ENCODE measurements at places on chromosomes 7 and 10.

GRCh38 chr7:32204361-32205018 is 134.3 kb upstream of the PDE1C start:
- peaks cover 30% of the 10 kb centered on the region for H3K27me3 ChIP-seq
- no peak overlapping the region for H3K27ac ChIP-seq
- H3K4me3 ChIP-seq = no peak overlapping the region
- DNase-seq = no peak
- H3K4me1 ChIP-seq = no peaks in the 10 kb centered on the region

GRCh38 chr10:73076360-73077183 is 20.1 kb downstream of the P4HA1 start:
- H3K36me3 ChIP-seq = no peaks in the 10 kb centered on the region
- H3K27me3 ChIP-seq = no peaks in the 10 kb centered on the region
- no peak overlapping the region for H3K4me3 ChIP-seq
- peak overlapping the region; percentile 79 for H3K27ac ChIP-seq
- no peak for DNase-seq

GRCh38 chr10:49600781-49601400 is 9.2 kb upstream of the SLC18A3 start:
- H3K4me1 ChIP-seq = no peaks in the 10 kb centered on the region
- no peak overlapping the region for H3K4me3 ChIP-seq
- no peak overlapping the region for H3K27ac ChIP-seq
- peaks cover 27% of the 10 kb centered on the region for H3K27me3 ChIP-seq
- H3K36me3 ChIP-seq = no peaks in the 10 kb centered on the region

DNA sequence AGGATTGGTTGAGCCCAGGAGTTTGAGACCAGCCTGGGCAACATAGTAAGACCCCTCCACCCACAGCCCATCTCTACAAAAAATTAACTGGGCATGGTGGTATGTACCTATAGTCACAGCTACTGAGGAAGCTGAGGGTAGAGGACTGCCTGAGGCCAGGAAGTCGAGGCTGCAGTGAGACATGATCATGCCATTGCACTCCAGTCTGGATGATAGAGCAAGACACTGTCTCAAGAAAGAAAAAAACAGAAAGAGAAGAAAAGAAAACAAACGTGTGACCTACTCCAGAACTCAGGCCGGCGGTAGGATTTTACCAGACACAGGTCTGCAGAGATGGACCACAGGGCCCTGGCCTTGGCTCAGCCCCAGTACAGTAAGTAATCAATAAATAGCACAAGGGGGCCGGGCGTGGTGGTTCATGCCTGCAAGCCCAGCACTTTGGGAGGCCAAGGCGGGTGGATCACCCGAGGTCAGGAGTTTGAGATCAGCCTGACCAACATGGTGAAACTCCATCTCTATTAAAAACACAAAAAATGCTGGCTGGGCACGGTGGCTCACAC is 35.4 kb upstream of the TNRC18 start:
- H3K27ac ChIP-seq = no peak overlapping the region
- DNase-seq = no peak
- H3K4me3 ChIP-seq = no peak overlapping the region
- peaks cover 2% of the 10 kb centered on the region for H3K27me3 ChIP-seq
- H3K36me3 ChIP-seq = peaks cover 3% of the 10 kb centered on the region

DNA sequence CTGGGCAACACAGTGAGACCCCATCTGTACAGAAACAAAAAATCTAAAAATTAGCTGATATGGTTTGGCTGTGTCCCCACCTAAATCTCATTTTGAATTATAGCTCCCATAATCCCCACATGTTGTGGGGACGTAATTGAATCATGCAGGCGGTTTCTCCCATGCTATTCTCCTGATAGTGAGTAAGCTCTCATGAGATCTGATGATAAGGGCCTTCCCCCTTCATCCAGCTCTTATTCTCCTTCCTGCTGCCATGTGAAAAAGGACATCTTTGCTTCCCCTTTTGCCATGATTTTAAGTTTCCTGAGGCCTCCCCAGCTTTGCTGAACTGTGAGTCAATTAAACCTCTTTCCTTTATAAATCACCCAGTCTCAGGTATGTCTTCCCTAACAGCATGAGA is 136.5 kb downstream of the SFMBT2 start:
- peaks cover 33% of the 10 kb centered on the region for H3K4me1 ChIP-seq
- H3K4me3 ChIP-seq = no peak overlapping the region
- DNase-seq = no peak
- no peak overlapping the region for H3K27ac ChIP-seq
- no peaks in the 10 kb centered on the region for H3K27me3 ChIP-seq
- H3K36me3 ChIP-seq = no peaks in the 10 kb centered on the region

GRCh38 chr7:38775506-38776175 is 133.3 kb downstream of the VPS41 start:
- H3K27me3 ChIP-seq = no peaks in the 10 kb centered on the region
- no peak for DNase-seq
- H3K4me1 ChIP-seq = no peaks in the 10 kb centered on the region
- H3K27ac ChIP-seq = no peak overlapping the region

DNA sequence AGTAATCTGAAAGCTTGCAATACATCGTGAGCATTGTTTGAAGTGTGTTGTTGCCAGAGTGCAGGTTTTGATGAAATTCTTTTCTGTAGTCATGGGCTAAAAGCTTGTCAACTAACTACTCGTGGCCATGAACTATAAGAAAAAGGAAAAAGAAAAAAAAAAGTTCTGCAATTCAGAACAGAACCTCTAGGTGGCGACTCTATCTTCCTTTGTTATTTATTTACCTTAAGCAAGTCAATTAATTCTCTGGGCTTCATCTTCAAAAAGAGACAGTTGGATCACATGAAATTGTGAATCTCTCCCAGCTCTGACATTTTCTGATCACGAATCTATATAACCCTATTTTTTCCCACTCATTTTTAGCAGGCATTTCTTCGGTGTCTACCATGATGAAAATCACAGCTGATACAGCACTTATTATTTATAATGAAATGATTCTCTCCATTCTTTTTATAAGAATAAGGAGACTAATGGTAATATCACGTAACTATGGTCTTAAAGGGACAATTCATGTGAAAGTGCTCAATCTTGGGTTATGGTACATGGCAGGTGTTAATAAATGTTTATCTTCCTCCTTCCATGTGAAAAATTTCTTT is 18.8 kb downstream of the TMEM196 start:
- DNase-seq = peak; percentile 22
- H3K27ac ChIP-seq = no peak overlapping the region
- peaks cover 9% of the 10 kb centered on the region for H3K27me3 ChIP-seq
- H3K4me3 ChIP-seq = no peak overlapping the region
- no peaks in the 10 kb centered on the region for H3K4me1 ChIP-seq

Measured in naive thymus-derived CD8-positive, alpha-beta T cell (primary cell).